ENCODE measurements at places on chromosomes 3 and 15.

DNA sequence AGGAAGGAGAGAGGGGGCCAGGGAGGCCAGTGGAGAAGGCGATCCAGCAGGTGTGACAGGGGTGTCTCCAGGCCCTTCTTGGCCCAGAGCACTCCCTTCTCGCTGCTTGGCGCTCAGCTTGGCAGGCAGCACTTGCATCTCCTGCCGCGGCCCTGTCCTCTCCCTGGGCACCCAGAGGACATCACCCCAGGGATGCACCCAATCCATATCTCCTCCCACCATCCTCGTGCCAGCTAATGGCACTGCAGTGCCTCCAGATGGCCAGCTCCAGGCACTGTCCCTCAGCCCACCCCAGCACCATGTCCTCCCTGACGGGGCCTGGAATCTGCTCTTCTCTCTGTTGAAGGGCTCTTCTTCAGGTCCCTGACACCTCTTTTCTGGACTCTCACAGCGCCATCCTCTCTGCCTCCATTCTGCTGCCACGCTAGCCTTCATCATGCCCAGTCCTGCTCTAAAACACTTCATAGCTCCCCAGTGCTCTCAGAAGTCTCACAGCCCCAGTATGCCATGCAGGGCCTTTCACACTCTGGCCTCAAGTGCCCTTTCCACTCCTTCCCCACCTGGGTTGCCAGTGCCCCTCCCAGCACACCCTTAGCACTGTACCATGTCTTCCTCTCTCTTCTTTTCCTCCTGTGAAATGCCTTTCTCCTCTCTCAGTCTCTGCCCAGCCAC lies 106.8 kb upstream of the SLC6A11 start:
- DNase-seq = no peak

DNA sequence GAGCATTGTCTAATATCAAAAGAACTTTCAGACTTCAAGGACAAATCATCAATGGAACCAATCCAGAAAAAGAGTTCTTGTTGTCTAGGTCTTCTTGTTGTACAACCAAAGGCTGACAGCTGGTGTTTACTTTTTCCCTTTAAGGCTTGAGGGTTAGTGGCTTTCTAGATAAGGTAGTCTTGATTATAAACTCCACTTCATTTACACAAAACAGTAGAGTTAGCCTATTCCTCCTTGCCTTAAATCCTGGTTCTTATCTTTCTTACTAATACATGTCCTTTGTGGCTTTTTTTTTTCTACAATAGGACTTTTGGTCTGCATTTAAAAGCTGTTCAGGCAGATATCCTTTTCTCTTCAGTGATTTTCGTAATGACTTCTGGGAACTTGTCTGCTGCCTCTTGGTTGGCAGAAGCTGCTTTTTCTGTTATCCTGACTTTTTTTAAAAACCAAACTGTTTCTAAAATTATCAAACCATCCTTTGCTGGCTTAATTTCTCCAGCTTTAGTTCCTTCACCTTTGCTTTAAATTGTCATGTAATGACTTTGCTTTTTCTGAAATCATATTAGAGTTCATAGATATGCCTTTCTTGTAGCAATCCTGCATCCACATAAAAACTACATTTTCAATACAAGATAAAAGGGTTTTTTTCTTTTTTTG lies 44.8 kb downstream of the STRIT1 start:
- no peak for DNase-seq

DNA sequence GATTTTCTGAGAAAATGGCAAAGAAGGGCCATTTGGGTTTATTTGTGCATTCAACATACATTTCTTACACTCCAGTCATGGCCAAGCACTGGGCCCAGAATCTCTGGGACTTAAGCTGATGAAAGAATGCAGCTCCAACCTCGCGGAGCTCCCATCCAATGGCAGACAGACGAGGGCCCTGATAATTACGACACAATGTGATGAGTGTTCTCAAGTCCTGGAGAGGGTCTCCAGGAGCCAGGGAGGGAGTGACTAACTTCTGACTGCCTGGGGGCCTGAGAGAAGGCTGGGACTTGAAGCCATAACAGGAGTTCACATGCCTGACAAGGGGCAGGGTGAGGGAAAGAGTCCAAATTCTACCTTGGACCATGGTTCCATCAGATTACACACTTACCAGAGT lies 42.6 kb upstream of the BNC1 start:
- DNase-seq = no peak

DNA sequence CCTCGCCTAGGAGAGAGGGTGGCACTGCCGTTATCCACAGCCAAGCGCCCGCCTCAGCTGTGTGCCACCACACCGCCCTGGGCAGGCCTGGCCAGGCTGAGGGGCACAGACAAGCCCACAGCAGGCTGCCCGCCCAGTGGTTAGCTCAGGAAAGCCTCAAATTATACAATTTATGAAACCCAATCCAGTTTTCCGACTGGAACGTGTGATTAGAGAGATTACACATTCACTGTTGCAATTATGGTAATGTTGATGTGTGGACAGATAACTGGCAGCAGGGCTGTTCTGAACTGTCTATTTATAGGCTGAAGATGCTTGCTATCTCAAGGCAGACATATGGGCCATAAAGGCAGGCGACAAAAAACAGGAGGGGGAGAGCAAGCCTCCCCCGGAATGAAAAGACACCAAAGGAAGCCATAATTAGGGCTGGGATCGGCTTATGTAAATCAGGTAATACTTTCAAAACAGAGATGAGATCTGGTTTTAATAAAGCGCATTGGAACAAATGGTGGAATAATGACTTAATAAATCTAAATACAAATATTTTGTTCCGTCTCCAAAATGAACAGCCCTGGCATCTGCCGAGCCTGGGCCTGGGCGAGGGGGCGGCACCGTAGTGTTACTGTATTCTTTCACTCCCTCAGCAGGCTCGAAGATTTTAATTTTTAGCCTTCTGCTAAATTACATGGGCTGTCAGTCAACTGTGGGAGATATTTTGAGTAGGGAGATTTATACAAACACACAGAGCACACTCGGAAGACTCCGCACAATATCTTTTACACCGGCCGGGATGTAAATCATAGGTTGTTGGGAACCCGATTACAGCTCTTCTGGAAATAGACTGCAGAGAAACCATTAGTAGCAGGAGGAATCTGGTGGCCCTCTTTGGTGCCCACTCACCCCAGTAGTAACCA lies 103.1 kb upstream of the TLE3 start:
- DNase-seq = no peak

GRCh38 chr3:35216501-35217266 lies 422.6 kb upstream of the ARPP21 start:
- DNase-seq = no peak

- DNase-seq = no peak
These were observed 545.6 kb upstream of the ZNF385D start for GRCh38 chr3:22296601-22297000.

DNA sequence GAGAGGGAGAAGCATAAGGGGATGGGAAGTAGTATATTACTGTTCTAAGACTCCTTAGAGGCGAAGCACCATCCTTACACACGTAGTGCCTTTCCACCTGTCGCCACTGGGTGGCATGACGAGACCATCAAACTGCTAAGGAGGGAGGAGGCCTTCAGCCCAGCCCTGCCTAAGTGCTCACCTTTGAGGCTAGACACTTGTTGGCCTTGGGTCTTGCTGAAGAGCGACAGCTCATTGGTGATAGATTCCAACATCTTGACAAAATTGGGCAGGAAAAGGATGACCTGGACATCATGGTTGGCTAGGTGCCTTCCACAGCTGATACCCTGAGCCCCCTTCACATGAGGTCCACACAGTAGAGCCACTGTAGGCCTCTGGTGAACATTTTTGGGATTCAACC lies 19.6 kb downstream of the CLK3 start:
- DNase-seq = peak; percentile 55
